ENCODE measurements at places on chromosomes 6 and 20.

GRCh38 chr6:139230391-139230840 is 61.4 kb downstream of the TXLNB start:
- no peak for DNase-seq

DNA sequence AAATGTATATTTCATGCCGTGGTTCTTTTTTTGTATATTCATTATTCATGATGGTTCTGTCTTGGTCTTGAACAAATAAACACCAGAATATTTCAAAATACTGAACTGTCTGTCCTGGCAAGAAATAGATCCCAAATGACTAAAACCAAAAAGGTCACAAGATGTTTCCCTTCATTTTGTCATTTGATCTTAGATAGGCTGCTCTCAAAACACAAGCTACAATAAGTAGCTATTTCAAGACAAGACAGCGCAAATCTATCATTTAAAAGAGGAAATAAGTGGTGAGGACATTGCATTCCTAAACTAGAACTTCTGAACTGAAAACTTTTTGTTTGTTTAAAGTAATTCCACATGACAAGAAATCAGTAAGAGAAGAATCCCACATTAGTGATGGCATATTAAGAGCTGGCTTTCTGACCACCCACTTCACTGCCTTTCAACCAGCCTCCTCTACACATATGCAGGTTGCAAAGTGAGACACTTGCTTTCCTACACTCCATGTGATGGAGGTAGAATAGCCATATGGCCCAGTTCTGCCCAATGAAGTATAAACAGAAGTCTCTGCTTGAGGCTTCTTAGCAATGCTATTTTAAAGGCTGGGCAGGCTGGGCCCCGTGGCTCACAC is 54.4 kb upstream of the CCDC28A start:
- DNase-seq: no peak

GRCh38 chr6:141675957-141676356 is 456.8 kb upstream of the GJE1 start:
- DNase-seq: no peak

- no peak for DNase-seq
Observed at GRCh38 chr6:83008626-83009025, 57.0 kb downstream of the UBE3D start.

- no peak for DNase-seq
Observed at GRCh38 chr6:150409576-150410066, 40.8 kb downstream of the IYD start.

GRCh38 chr20:40197691-40198090 is 491.3 kb downstream of the MAFB start:
- no peak for DNase-seq

GRCh38 chr20:7950387-7950786 is 10.1 kb upstream of the HAO1 start:
- no peak for DNase-seq

DNA sequence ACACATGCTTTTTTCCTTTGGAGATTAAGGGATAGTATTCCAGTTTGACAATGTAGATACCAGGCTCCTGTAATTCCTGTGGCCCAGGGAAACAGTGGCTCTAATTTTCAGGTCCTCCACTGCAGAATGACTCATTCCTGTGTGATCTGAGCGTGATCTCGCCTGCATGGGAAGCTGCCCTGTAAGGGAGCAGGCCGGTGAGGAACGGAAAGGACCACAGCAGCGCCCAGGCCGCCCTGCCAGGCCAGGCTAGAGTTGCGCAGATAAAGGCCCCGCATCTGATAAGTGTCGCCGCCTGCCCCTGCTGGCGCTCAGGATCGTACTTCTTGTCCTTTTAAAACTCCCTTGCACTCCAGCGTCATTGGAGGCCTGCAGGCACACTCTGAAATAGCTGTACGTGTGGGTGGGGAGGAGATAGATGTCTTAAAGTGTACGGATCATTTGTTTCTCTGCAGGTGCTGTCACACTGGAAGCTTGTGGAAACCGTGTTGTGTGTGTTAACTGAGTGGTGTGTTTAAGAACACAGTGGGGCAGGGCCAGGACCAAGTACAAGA is 60.7 kb downstream of the SYNJ2 start:
- no peak for DNase-seq

- DNase-seq: no peak
Observed at GRCh38 chr6:145968051-145968450, 3.9 kb upstream of the SHPRH start.

GRCh38 chr6:25899580-25900408 is 25.8 kb upstream of the SLC17A3 start:
- no peak for DNase-seq

DNA sequence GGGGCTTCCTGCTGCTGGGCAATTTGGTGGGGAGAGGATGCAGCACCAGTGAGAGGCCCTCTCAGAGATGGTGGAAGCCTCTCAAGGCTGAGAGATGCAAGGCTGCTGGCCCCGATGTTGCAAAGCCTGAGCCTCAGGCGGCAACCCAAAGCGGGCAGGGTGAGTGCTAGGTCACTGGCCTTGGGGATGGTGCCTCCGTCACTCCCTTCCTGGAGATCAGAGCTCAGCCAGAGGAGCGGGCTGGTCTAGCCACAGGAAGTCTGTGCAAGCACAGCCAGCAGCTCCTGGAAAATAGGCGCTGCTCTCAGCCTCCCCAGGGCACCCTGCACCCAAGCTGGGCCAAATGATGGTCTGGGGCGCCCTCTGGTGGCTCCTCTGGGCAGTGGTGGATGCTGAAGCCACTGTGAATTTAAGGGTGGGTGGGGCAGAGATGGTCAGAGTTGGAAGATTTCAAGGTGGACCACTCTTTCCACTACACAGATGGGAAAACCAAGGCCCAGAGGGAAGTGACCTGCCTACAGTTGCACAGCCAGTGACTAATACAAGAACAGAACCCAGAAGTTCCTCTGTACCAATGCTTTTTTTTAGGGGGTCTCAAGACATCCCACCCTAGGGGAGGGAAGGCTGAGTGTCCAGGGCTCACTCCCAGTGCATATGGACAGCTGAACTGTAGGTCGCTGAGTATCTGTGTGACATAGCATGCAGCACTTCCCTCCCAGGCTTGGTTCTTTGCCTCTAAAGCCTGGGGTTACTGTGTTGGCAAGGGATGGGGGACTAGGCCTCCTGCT is 20.8 kb downstream of the C20orf203 start:
- peak; percentile 92 for DNase-seq

GRCh38 chr6:89008815-89009374 is 45.5 kb upstream of the RNGTT start:
- DNase-seq: no peak

DNA sequence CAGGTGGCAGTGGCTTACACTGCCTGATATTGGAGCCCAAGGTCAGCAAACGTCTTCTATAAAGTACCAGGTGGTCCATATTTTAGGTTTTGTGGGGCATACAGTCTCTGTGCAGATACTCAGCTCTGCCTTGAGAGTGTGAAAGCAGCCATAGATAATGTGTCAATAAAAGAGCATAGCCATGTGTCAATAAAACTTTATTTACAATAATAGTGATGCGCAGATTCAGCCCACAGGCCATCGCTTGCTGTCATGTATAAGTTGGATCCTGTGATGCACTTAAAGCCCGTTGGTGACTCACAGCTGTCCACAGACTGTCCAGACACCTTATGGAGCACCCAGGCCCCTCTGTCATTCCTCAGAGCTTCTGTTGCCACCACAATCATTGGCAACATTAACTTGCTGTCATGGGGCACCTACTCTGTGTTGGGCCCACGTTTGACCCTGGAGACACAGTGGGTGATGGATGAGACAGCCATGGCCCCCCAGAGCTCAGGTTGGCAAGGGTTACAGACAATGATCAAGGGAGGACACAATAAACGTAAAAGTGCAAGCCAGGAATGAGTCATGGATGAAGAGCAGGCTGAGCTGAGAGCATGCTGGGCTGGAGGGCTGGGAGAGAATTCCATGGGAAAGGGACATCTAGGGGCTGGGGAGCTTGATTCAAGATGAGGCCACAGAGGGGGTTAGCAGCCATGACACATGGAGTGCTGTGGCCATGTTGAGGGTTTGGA is 173.6 kb downstream of the TAF4 start:
- no peak for DNase-seq

DNA sequence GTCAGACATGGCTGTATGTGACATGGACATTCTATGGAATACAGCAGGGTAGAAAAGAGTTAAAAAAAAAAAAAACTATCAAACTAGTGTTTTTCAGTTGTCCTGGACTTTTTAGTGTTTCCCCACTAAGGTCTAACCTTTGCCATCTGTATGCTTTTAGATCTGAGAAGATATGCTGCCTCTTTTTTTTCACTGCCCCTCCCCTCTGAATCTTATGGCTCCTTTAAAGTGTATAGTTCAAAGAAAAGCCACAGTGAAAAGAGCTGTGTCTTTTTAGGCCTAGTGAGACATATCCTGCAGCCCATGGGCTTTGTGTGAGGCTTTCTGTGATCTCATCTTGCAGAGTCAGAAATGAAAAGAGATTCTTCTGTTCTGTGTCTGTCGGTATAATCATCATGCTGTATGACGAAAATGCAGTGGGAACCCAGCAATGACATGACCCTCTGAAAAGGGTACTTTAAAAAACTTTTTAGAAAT is 29.3 kb downstream of the ADGRG6 start:
- DNase-seq: no peak

- no peak for DNase-seq
Observed at GRCh38 chr6:20038410-20039204, 173.7 kb downstream of the MBOAT1 start.

DNA sequence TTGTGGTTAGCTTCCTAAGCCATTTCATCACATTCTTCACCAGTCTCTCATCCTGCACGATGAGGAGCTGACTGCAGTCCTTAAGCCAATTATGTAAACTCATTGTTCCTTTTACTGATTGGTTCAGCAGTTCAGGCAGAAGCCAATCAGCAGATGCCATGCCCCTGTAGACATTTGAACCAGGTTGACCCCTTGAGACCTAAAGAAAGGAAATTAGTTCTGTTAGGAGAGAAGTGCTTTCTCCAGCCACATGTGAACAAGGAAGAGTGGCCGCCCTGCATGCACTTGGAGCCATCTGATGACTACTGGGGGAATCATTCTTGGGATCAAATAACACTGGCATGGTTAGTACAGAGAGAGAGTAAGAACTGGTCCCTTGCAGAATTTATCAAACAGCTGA is 535.2 kb upstream of the ID4 start:
- DNase-seq: no peak

DNA sequence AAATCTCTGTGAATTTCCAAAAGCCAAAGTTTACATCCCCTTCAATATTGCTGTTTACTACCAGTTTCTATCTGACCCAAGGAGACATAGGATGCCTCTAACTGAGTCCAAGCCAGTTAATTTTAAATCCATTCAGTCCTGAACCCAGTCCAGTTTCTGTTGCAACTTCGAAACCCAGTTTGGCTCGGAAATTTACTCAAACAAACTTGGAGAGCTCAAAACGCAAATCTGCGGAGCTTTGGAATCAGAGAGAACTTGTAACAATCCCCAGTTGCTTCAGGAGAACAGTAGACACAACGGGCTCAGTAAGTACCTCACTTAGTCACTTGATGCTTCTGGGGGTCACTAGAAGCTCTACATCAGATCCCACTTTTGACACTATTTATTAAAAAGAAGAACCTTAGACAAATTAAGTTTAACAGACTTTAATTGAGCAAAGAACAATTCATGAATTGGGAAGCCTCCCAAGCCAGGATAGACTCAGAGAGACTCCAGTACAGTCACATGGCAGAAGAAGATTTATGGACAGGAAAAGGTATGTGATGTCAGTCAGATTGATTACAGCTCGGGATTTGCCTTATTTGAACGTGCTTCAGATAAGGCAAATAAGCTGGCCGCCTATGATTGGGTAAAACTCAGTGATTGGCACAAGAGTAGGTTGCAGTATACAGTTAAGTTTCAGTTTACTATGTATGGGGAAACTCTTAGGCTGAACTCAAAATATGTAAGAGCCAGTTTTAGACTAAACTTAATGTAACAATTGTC is 118.0 kb downstream of the RFPL4B start:
- DNase-seq: no peak

DNA sequence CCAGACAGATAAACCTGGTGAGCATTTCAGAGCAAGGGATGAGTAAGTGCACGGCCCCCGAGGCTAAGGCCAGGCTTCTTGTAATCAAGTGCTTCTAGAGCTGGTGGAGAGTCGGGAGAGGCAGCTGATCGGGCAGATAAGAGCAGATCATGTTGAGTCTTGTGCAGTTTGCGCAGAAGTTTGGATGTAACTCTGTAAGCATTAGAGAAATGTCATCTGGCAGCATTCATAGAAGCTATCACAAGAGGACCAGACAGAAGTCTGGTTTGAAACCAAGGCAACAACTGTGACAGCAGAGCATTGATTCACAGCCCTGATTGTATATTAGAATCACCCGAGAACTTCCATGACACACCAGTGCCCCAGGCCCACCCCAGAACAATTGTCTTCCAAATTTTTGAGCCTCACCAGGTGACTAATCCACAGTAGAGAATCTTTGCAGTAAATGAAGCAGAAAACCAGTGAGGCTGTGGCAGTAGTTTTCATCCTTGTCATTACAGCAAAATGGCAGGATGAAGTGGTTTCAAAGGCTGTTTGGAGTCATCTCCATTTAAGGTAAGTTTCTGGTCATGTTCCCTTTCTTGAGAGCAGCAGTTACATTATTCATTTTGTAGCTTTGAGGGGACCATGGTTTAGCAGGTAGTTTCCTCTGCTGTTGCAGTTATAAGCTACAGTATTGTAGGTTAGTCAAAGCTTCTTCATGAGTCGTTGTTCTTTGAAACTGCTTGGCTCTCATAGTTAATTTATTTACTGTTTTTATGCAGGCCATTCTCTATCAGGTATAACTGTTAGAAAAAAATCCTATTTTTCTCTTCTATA is 84.1 kb downstream of the RNF217 start:
- DNase-seq: no peak

- DNase-seq: no peak
Observed at GRCh38 chr6:56314683-56315523, 67.5 kb upstream of the COL21A1 start.

DNA sequence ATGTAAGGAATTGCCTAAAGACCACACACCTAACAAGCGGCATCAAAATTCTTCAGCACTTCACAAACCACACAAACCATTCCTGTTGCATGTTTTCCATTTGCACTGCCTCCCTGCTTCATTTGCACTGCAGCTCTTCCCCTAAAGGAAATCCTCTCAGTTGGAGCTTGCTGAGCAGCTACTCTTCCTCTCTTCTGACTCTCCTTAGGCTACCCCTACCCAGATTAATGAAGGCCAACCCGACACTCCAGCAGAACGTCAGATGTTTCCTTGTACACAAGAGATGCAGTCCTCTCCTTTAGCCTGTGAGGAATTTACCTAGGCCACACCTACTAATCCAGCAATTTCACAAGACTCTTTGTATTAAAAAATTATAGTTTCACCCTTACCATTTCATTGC is 8.1 kb downstream of the BEND6 start:
- DNase-seq: no peak

GRCh38 chr20:60137657-60138245 is 179.5 kb downstream of the CDH26 start:
- no peak for DNase-seq

- DNase-seq: no peak
Observed at GRCh38 chr6:6631534-6632276, 43.2 kb downstream of the LY86 start.
